ENCODE measurements at places on chromosomes 12 and 14. TPM values are rescaled to one million over a fixed set of nuclear protein-coding genes. Genes with fewer than 3 reads are reported as not detected.

The CLEC6A gene
- total RNA-seq = not detected

The GPR84 gene
- total RNA-seq = 0.11 TPM

The TC2N gene
- 0.77 TPM for total RNA-seq

The LTB4R2 gene
- total RNA-seq = 3.5 TPM

The ALX1 gene
- 4.0 TPM for total RNA-seq

The GDF3 gene
- total RNA-seq = not detected

The INSM2 gene
- not detected for total RNA-seq

The FGF23 gene
- not detected for total RNA-seq

The KCNA1 gene
- not detected for total RNA-seq

The TRIM9 gene
- 13.4 TPM for total RNA-seq

The BHLHE41 gene
- 0.69 TPM for total RNA-seq

The KLRG1 gene
- total RNA-seq = 2.5 TPM

The TAS2R31 gene
- total RNA-seq = not detected

The BMP4 gene
- 2.5 TPM for total RNA-seq

The KRT85 gene
- total RNA-seq = not detected

The CCER1 gene
- total RNA-seq = not detected

The DBX2 gene
- not detected for total RNA-seq

The ACVRL1 gene
- total RNA-seq = 0.20 TPM

The OR6C2 gene
- total RNA-seq = not detected

The FZD10 gene
- total RNA-seq = not detected

The GZMB gene
- not detected for total RNA-seq

The PPFIBP1 gene
- total RNA-seq = 21.0 TPM

The PPP1R3E gene
- 3.3 TPM for total RNA-seq

The SIX6 gene
- total RNA-seq = not detected

The CEP128 gene
- total RNA-seq = 4.4 TPM

The CD4 gene
- not detected for total RNA-seq

The PLCZ1 gene
- not detected for total RNA-seq

The JPH4 gene
- total RNA-seq = 0.10 TPM

The CLEC9A gene
- not detected for total RNA-seq

The CD69 gene
- not detected for total RNA-seq

The ALG10B gene
- total RNA-seq = 3.7 TPM

The CCDC60 gene
- not detected for total RNA-seq

The STAB2 gene
- not detected for total RNA-seq

The GSG1 gene
- total RNA-seq = 1.0 TPM

The SLC38A4 gene
- total RNA-seq = 0.22 TPM

The YBX3 gene
- 254 TPM for total RNA-seq

The LRRC43 gene
- total RNA-seq = 0.10 TPM

The G2E3 gene
- 15.8 TPM for total RNA-seq

The DHRS2 gene
- total RNA-seq = 6.3 TPM

The COX8C gene
- total RNA-seq = not detected

The ENDOU gene
- not detected for total RNA-seq

The CD163 gene
- not detected for total RNA-seq

Measured in A549 treated with Hydrocortisone at 1 μM for 4 hours (cell line).